ENCODE measurements at places on chromosomes 1 and 21. TPM values are rescaled to one million over a fixed set of nuclear protein-coding genes. Genes with fewer than 3 reads are reported as not detected.

Gene KRTAP10-8
- not detected for polyA plus RNA-seq

Gene CATSPERE
- polyA plus RNA-seq: not detected

Gene CENPL
- 6.9 TPM for polyA plus RNA-seq

Gene PRELP
- polyA plus RNA-seq: 0.54 TPM

Gene MYBPH
- polyA plus RNA-seq: not detected

Gene NUP210L
- 0.03 TPM for polyA plus RNA-seq

Gene VWA5B1
- polyA plus RNA-seq: 0.01 TPM

Gene SPRR1B
- 3.2 TPM for polyA plus RNA-seq

Gene ANGPTL1
- 1.3 TPM for polyA plus RNA-seq

Gene FCRLA
- not detected for polyA plus RNA-seq

Gene PTPN22
- 2.5 TPM for polyA plus RNA-seq

Gene CYP4Z1
- polyA plus RNA-seq: not detected

Gene KIF26B
- polyA plus RNA-seq: 4.0 TPM

Gene FASLG
- polyA plus RNA-seq: not detected

Gene MECR
- 19.2 TPM for polyA plus RNA-seq

Gene FCAMR
- polyA plus RNA-seq: 1.2 TPM

Measured in small intestine (tissue), 16 donors.